CD4-positive, alpha-beta memory T cell (primary cell): ENCODE measurements at places on chromosomes 11 and 22.

DNA sequence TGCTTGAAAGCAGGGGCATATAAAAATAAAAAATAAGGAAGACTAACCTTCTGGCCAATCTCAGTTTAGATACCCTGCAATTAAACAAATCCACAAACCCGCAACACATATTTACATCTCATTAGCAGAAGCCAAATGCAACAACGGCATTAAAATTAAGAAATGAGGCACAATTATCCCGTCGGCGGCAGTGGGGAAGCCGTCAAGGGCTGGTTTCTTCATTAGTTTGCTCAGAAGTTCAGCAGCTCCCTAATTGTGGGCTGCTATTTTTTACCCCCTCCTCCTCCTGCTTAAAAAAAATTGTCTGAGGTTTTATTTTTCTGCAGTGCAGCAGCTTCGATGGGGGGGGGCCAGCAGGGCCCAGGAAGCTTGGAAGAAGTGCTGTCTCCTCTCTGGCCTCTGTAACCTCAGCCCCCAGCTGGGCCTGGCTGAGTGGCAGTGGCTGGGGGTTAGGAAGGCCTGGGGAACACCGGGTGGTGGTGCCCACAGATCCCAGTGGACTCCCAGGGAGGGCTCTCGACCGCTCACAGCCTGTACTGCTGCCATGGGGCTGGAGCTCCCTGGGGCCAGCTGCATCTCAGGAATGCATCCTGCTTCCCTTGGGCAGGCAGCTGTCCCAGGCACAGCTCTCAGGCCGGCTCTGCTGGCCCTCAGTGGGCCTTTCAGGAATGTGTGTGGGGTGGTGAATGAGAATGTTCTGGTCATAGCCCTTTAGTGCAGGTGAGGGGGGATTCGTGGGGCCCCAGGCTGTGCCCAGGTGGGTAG, 148.7 kb upstream of the B3GAT1 start:
- no peak for DNase-seq

DNA sequence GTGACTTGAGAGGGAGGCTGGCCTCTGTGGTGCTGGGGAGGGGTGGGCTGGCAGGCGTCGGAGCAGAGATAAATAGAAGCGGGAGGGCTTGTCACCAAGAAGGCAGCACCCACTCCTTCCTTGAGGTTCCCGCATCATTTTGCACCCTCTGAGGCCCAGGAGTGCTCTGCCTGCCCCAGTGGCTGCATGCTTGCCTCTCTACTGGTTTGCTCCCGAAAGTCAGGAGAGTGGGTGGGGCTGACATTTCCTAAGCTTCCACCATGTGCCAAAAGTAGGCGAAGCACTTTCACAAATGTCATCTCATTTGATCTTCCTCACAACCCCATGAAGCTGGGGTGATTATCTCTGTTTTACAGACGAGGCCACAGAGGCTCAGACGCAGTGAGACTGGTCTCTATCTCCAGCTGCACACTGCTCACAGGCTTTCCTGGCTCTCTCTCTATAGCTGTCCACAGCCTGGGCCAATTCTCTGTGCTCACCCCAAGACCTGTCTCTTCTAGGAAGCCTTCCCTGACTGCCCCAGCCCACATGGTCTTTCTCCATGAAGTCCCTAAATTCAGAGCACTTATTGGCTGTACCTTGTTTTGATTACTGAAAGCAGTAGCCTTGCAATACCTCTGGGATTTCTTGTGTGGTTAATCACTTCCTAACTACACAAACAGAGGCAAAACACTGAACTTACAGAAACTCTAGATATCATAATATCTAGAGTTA, 2.6 kb upstream of the UCP3 start:
- peak; percentile 76 for DNase-seq

GRCh38 chr11:13118194-13118593, 109.1 kb downstream of the RASSF10 start:
- DNase-seq, result no peak

- DNase-seq, result no peak
These were observed 64.5 kb downstream of the MCM5 start for GRCh38 chr22:35464399-35464798.

DNA sequence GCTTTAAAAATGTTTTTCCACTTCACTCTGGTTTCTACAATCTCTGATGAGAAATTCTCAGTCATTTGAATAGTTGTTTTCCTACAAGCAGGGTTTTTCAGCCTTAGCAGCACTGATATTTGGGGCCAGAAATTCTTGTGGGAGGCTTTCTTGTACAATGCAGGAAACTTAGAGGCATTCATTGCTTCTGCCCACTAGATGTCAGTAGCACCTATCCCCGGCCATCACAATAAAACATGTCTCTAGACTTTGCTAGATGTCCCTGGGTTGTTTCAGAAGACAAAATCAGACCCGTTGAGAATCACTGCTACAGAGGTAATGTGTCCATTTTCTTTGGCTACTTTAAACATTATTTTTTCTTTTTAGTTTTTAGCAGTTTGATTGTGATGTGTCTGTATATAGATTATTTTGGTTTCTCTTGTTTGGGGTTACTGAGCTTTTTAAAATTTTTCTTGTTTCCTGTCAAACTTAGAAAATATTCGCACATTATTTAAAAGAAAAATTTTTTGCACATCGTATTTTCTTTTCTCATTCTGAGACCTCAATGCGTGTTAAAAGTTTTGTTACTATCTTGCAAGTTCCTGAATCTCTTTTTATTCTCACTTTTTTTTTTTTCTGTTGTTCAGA, 60.8 kb upstream of the CCDC179 start:
- no peak for DNase-seq

- DNase-seq, result no peak
These were observed 342.6 kb upstream of the B3GAT1 start for GRCh38 chr11:134754521-134755198.

- no peak for DNase-seq
These were observed 68.3 kb downstream of the ARHGEF12 start for GRCh38 chr11:120404495-120404894.

DNA sequence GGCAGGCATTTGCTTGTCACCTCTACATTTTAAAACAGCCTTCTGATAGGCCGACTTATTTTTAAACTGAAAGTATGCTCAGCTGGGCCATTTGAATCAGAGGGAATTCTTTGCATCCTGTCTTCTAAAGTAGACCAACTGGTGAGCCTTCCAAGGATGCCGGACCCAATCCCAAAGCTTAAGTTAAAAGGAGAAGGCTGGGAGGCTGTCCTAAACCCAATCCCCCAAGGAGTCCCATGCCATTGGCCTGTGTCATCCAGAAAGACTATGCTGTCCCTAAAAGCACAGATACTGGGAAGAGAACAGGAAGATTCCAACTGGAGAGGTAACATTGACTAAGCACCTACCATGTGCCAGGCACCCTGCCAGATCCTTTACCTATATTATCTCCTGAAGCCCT, 18.0 kb downstream of the TENM4 start:
- DNase-seq, result no peak

DNA sequence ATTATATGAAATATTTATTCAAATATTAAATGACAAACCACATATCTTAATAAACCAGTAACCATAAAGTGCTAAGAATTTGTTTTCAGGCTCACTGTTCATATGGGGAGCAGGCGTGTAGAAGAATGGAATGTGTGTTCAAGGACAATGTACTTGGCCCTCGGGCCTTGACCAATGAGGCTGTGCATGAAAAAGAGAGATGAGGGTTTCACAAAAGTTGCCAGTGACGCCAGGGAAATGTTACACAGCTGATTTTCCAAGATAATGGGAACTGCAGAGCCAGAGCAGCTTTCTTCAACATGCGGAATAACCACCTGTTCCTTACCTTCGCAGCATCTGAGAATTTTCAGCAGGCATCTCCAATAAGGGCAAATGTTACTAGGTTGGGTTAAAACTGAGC, 4.2 kb downstream of the SF1 start:
- no peak for DNase-seq

- no peak for DNase-seq
These were observed 25.2 kb downstream of the GDPD4 start for GRCh38 chr11:77276271-77276670.

GRCh38 chr11:78038697-78039313, 15.7 kb upstream of the KCTD14 start:
- DNase-seq, result no peak

GRCh38 chr11:119355091-119355843, 8.8 kb upstream of the MFRP start:
- DNase-seq, result no peak

DNA sequence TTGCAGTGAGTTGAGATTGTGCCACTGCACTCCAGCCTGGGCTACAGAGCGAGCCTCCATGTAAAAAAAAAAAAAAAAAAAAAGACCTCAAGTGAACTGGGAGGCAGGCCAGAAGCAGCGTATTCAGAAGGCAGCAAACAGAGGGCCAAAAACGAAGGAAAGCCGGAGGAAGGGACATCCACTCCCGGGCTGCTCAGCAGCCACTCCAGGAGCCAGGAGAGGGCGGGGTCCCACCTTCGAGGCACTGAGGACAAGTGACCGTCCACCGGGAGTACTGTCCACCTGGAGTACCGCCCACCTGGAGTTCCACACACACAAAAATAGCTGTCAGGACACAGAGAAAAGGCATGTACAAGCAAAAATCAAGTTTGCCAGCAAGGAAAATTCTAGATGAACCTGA, 5.5 kb downstream of the TOLLIP start:
- DNase-seq, result no peak

DNA sequence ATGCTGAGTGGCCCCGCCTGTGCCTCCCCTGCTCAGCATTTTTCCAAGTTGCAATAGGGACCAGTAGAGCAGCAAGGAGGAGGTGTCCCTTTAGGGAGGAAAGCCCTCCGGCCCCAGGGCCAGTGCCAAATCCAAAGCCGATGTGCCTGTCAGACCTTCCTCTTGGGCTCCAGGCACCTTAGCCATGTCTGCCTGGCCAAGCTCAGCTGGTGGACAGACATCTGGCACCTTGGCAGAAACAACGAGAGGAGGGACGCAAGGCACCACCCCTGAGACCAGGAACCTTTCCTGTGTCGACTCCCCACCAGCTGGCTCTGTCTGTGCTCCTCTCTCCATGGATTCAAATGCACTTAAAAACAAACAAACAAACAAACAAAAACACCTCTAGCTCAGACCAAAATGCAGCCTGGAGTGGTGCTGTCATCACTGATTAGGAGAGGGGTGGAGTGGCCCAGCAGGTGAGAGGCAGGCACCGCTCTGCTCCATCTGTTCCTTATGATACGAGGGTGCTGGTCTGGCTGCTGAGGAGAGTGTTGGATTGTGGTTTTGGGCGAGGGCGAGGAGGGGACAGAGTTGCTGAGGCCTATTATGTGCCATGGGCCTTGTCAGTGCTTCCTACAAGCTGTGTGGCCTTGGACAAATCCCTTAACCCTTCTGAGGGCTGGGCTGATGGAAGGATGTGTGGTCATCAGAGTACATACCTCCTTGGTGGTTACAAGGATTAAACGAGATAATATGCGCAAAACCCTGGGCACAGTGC, 46.2 kb downstream of the TP53I11 start:
- no peak for DNase-seq

DNA sequence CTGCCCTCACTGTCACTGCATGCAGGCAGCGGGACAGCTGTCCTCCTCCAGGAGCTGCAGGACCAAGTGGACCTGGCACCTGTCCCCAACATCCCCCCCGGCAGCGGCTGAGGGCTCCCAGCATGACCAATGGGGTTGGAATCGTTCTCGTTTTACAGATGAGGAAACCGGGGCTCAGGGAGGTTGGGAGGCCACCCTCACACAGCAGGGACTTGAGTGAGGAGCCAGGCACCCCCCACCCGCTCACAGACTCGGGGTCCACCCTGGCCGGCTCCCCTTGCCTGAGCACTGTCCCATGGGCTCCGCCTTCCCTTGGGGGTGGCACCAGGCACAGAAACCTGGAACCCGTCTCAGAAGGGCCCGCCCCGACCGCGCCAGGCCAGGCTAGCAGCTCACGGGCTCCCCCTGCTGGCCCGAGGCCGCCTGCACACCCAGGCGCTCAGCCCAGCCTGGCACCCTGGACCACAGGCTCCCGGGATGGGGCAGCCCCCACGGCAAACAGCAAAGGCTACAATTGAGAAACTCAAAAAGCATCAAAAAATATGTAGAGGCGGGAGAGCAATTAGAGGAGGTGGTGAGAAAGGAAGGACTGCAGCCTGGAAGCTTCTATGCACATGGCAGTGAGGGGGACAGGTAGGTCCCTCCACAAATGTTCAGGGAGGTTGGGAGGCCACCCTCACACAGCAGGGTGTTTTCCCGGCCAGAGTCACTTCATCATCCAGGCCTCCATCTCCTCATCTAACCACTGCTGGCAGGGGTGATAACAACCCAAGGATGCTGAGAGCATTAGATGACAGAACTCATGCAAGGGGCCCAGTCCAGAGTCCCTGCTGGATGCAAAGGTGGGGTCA, 12.8 kb downstream of the MACROD1 start:
- DNase-seq, result peak; percentile 56

GRCh38 chr22:37734964-37735451, 38.2 kb downstream of the TRIOBP start:
- no peak for DNase-seq

DNA sequence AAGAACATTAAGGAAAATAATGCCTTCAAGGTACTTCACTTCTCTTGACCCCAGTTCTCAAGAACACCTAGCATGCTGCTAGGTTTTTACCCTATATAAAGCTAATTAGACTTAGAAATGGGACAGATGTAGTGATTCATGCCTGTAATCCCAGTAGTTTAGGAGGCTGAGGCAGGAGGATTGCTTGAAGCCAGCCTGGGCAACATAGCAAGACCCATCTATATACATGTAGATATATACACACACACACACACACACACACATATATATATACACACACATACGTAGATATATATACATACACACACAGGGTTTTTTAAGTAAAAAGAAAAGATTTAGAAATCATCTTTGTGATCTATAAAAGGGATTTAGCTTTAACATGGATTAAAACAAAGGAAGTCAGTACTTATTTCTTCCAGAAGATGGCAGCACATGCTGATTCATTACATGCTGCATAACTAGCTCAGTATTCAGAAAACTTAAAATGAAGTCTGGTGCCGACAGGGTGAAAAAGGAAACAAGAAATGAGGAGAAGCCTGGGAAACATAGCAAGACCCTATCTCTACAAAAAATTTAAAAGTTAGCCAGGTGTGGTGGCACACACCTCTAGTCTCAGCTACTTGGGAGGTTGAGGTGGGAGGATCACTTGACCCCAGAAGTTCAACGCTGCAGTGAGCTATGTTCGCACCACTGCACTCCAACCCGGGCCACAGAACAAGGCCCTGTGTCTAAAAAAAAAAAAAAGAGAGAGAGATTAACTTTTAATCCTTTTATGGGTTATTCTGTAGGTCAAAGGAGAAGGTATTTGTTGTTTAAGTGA, 28.5 kb upstream of the RBX1 start:
- DNase-seq, result peak; percentile 66

DNA sequence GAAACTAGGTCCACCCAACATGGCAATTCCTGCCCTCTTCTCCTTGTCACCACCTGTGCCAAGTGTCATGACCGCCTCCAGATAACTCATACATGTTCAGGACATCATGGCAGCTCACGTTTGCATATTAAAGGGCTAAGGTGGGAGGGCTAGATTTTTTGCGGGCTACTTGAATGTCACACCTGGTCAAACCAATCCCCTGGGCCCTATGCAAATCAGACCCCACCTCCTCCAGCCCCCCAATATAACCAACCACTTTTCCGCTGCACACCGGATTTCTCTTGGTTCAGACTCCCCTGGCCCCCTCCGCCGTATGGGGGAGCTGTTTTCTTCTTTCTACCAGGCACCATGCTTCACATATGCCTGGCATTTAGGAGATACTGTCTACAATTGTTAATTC, 12.6 kb downstream of the UPB1 start:
- DNase-seq, result no peak

- DNase-seq, result no peak
These were observed 110.5 kb downstream of the AASDHPPT start for GRCh38 chr11:106187860-106188456.

- DNase-seq, result no peak
These were observed 42.2 kb downstream of the DRG1 start for GRCh38 chr22:31441652-31442051.

- no peak for DNase-seq
These were observed 25.9 kb upstream of the HTATIP2 start for GRCh38 chr11:20337526-20338154.

- DNase-seq, result no peak
These were observed 17.5 kb upstream of the ACCSL start for GRCh38 chr11:44029977-44030911.
